ENCODE measurements at places on chromosomes 2 and 18. TPM values are rescaled to one million over a fixed set of nuclear protein-coding genes. Genes with fewer than 3 reads are reported as not detected.

GRCh38 chr2:75243219-75243618 lies 43.9 kb upstream of the TACR1 start:
- no peak for DNase-seq

DNA sequence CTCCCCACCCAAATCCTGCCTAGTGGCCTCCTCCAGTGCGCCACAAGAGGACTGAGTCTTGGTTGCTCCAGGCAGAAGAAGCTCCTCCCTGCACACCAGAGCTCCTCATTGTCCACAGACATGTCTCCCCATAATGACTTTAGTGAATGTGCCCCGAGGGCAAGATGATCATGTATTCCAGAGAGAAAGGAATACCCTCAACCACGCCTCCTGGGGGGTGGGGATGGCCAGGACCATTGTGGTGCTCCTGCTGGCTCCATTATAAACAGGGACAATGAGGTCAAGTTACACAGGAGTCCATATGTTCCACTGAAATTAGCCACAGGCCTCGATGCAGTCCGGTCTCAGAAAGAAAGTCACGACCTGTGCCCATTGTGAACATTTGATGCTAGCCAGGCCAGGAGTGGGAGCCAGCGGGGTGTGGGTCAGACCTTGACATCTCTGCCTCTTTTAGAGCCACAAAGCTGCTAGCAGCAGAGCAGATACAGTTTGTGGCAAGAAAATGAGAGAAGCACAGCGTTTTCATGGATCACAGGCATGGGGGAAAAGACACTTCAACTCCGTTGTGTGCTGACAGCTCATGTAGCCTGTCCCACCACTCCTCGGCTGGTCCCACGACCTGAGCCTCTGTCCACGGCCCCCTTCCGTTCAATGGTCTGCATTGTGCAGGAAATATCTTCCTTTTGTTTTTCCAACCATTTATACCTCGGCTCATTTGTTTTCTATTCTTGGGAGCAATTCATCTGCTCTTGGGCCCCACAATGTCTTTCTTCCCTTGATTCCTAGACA lies 70.7 kb upstream of the FZD7 start:
- DNase-seq = no peak

The SATB2 gene
- 6.3 TPM for total RNA-seq

DNA sequence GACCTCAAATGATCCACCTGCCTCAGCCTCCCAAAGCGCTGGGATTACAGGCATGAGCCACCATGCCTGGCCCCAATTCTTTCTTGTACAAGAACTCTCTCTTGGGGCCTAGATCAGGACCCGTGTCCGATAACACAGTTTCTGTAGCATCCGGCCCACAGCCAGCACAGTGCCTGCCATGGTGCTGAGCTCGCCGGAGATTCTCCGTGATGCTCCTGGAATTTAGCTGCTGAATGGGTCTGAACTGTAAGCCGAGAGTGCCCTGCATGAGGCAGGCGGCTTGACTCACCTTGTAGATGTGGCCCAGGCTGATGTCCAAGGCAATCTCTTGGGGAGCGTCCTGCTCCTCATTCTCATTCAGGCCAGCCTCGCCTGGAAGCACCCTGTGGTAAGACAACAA lies 53.3 kb upstream of the SEMA4C start:
- no peak for DNase-seq

The CYRIA gene
- total RNA-seq = 15.2 TPM

Data from ovary (tissue), 10 donors.